ENCODE measurements at places on chromosomes 3 and 15.

GRCh38 chr3:102896851-102897621, 462.2 kb downstream of the ZPLD1 start:
- no peak for DNase-seq

DNA sequence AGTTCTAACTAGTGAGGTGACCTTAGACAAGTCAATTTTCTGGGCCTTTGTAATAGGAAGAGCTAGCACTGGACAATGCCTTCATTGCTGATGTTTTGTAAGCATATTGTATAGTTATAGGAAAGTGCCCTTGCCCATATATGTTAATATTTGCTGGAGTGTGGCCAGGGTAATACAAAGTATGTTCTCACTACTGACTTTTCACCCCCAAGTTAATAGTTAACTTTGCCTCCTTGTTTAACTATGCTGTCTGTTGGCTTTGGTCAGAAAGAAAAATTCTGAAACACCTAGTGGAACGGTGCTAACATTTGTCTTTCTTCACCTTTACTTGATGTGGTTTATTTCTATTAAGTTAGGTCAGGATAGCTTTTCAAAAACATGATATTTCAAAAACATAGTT, 287.4 kb upstream of the CTNNB1 start:
- DNase-seq = no peak

GRCh38 chr15:64775551-64776401, at the start of gene RBPMS2:
Gene RBPMS2, minus strand, starts transcription at chr15:64775589. Its CDS starts 270 bp downstream, at chr15:64775319.
- no peak for DNase-seq

DNA sequence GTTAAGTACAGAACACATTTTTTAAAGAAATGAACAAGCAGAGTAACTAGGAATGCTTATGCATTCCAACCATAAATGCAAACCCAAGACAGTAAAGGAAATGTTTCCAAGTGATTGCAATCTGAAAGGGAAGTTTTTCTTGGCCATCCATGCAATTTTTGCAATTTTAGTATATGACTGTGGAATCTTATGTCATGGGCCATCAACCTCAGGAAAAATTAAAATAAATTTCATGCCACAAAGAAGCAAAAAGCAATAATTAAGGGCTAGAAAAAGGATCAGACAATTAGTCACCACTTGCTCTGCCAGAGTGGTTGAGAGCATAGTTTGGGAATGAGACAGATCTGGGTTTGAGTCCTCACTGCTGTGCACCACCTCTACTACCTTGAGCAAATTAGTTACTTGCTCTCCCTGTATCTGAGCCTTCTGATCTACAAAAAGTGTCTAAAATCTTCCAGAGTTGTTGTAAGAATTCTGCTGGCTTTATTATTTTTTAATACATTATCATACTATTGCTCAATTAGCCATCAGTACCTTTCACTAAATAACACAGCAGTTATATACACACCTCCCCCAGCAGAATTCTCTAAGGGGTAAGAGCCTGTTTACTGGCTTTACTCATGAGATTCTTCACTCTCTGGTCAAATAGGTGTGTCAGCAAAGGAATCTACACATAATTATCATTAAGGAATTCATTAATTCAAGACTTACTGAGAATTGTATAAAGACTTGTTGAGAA, 49.7 kb upstream of the FBN1 start:
- DNase-seq = no peak

- no peak for DNase-seq
Observed at GRCh38 chr15:38535491-38536200, 29.0 kb downstream of the RASGRP1 start.

GRCh38 chr3:156406393-156406792, 148.5 kb downstream of the SSR3 start:
- DNase-seq = no peak

GRCh38 chr15:98735895-98736617, 87.7 kb downstream of the IGF1R start:
- no peak for DNase-seq

DNA sequence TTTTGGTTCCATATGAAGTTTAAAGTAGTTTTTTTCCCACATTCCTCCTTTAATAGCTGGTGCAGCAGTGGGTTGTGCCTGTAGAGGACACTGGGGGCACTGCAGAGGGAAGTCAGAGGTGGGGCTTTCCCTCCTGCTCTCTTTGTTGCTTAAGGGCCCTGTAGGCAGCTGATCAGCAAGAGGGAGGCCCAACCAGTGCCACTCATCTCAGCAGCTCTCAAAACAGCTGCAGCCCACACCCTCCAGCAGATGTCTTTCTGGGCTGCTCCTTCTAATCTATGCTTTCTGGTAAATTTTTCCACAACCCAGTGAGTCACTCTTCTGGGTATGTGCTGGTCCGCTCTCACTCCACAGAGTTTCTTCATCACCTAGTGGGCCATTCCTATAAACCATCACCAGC, 263.8 kb downstream of the FEZF2 start:
- DNase-seq = no peak

DNA sequence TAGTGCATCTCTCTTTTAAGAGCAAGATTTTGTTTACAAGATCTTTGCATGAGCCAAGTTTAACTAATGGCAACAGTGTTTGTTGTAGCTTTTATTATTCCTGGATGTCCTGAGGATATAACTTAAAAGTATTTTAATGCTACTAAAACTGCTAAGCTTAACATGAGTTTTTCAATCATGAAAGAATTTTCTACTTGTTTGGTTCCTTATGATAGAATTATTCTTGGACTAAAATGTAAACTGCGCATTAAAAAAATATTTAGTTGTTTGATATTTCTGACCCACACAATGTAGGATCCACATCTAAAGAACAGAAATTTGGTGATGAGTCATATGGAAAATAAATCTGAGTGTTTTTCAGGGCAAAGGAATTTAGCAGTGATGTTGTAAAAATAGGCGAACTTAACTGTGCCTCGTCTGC, 70.8 kb downstream of the RAP2B start:
- DNase-seq = no peak

GRCh38 chr15:80251428-80252120, 439 bp downstream of the CTXND1 start:
- no peak for DNase-seq

DNA sequence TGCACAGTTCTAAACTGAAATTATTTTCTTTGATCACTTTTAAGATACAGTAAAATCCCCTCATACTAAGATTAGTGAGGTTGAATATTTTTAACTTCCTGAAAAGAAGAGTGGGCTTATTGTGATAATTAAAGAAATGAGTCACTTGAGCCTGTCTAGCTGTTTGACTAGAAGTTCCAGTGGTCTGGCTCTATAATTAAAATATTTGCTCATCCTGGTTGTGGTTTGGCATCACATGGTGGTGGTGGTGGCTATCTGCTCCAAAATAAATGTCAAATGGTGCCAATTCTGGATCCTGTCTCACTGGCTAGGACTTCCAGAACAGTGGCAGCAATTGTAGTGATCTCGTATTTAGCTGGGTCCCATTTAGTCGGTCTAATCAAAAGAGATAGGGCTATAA, 8.6 kb upstream of the TEX9 start:
- no peak for DNase-seq

- no peak for DNase-seq
Observed at GRCh38 chr3:10389339-10389738, 68.4 kb upstream of the SEC13 start.

DNA sequence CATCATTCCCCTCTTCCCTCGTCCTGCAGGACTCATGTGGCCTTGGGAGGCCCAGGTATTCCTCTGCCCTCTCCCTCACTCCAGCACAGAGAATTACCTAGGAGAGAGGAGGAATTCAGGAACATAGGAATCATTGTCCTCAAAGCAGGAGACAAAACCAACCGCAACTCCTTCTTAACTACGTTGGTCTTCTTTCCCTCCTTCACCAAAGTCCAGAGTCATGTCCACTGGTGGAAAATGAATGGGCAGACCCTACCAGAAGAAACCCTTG, 55.0 kb upstream of the SKOR1 start:
- no peak for DNase-seq

DNA sequence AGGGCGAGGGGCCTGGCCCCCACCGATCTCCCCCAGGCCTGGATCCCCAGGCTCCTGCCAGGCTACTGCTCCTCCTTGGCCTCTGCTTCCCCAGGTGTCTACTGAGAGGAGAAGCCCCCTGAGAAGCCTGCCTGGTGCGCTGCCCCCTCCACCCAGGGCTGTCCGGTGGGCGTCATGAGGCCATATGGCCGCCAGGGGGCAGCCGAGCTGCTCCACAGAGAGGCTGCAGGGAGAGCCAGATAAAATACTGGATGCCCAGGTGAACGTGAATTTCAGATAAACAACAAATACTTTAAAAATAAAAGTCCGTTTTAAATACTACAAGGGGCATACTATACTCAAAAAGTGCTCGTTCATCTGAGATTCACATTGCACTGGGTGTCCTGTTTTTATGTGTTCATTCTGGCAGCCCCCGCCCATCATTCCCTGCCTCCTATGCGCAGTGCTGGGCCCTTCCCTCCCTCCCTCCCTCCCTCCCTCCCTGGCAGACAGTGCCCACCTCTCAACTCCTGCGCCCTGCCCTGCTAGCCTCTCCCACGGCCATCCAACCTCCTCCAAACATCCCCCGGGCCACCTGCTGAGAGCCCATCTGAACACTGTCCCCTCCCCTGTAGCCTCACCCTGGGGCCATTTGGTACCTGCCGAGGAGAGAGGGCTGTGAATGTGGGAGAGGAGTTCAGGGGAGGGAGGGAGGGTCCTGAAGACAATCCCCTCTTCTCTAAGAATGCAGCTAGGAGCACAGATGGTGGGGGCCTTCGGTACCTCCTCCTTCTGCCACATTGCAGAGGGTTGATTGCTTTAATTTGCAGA, 29.6 kb downstream of the PSTPIP1 start:
- peak; percentile 68 for DNase-seq

DNA sequence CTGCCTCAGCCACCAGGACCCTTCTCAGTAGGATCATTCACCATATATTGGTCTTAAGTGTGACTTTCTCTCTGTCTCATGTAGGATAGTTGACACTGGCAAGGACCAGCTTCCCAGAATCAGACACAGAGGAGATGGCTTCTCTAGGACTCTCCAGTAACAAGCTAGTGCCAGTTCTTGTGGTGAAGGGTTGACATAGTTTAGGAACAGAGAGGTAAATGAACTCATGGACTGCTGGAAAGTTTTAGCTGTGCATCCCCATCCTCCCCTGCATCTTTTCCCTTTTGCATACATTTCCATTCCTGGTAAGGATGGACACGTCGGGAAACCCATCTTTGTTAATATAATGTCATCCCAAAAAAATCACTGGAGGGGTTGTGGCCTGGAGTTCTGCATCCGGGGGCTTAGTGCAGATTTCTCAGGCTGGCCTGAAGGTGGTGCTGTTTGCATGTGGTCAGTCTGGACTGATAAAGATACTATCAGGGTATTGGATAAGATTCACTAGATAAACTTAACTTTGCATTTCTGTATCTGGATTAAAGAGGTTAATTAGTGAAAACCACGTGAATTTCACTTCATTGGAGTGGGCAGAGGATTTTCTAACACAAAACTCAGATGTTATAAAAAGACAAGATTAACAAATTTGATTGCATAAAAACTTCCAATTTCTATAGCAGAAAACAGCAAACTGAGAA, 110.8 kb downstream of the TBC1D2B start:
- peak; percentile 59 for DNase-seq

GRCh38 chr3:55988905-55989304, 479.4 kb downstream of the ERC2 start:
- DNase-seq = no peak

GRCh38 chr3:195859846-195860411, 48.2 kb upstream of the MUC4 start:
- no peak for DNase-seq

- DNase-seq = no peak
Observed at GRCh38 chr15:88322461-88322860, 65.9 kb upstream of the NTRK3 start.

DNA sequence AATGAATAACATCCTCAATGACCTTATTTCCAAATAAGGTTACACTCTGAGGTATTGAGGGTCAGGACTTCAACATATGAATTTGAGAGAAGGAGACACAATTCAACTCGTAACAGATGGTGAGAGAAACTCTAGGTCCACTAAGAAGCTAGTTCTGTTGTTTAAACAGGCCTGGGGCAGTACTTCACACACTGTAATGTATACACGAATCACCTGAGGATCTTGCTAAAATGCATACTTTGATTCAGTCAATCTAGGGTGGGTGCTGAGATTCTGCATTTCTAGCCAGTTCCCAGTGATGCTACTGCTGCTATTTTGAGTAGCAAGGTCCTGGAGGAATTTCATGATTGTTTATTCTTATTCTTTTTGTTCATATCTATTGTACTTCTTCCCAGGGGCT, 186.8 kb downstream of the SATB1 start:
- DNase-seq = no peak

DNA sequence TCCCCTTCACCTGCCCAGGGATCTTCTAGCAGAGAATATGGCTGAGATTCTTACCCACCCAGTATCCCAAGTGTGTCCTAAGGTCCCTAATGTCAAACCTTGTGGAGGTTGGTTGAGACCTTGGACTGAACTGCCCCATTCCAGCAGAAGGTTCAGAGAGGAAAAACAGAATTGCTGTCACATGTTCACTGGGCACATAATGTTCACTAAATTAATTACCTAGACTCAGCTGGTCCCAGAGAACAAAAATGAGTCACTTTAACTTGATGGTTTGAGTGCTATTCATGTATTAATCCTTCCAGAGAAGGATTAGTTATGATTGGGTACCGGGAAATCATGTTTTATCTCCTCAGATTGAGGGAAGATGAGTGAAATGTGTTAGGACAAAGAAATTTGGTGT, 171.3 kb upstream of the GADL1 start:
- DNase-seq = no peak

- no peak for DNase-seq
Observed at GRCh38 chr3:59467476-59467875, 417.7 kb upstream of the CFAP20DC start.

DNA sequence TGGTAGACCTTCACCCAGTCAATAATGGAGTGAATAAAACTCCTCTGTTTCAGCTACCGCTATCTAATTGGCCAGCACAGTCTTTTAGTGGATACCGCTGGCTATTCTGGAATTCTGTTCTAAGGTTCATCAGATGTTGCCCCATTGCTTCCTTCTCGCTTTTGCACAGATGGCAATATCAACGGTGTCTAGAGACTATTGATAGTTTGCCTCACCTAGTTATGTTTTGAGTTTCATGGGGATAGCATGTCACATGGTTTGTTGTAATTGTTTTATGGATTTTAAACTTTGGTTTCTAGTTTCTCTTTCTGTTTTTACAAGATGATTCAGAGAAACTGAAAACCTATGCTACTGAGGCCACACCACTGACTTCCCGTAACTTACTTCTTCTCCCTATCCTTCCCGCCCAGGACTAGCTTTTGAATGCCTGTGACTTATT, 2.0 kb downstream of the XRN1 start:
- peak; percentile 80 for DNase-seq

GRCh38 chr3:193589129-193589528, 3.9 kb upstream of the OPA1 start:
- DNase-seq = no peak

DNA sequence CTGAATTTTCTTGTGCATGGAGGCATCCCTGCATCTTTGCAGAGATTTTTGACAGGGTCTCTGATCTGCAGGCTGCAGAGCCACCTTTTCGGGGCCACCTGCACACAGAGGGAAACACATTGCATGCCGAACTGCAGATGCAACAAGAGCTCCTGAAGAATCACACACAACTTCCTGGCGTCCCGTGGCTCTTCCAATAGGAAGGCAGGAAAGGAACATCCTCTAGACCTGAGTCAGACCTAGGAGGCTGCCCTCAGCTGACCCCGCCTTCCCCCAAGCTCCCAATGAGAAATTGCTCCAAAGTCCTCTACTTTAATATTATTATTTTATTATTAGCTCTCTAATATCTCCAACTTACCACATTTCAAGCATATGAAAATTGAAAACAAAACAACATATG, 213.2 kb upstream of the ARRDC4 start:
- no peak for DNase-seq

GRCh38 chr3:124699686-124700396, 30.4 kb upstream of the UMPS start:
- no peak for DNase-seq
